Memory B cell (primary cell): ENCODE measurements at places on chromosomes 6 and 20.
A peak's percentile ranks its signal among the peaks of the same experiment; 100 is the strongest.

- H3K36me3 ChIP-seq, result no peaks in the 10 kb centered on the region
- no peak overlapping the region for H3K4me3 ChIP-seq
- no peak overlapping the region for H3K27ac ChIP-seq
- H3K27me3 ChIP-seq, result peaks cover 29% of the 10 kb centered on the region
Measured at GRCh38 chr20:21096321-21097043, 9.7 kb downstream of the LINC00237 start.

GRCh38 chr20:39890697-39891096, 798.3 kb downstream of the MAFB start:
- no peak overlapping the region for H3K4me3 ChIP-seq
- H3K4me1 ChIP-seq, result peaks cover 4% of the 10 kb centered on the region
- H3K27me3 ChIP-seq, result peaks cover 2% of the 10 kb centered on the region
- H3K27ac ChIP-seq, result no peak overlapping the region
- H3K36me3 ChIP-seq, result no peaks in the 10 kb centered on the region

DNA sequence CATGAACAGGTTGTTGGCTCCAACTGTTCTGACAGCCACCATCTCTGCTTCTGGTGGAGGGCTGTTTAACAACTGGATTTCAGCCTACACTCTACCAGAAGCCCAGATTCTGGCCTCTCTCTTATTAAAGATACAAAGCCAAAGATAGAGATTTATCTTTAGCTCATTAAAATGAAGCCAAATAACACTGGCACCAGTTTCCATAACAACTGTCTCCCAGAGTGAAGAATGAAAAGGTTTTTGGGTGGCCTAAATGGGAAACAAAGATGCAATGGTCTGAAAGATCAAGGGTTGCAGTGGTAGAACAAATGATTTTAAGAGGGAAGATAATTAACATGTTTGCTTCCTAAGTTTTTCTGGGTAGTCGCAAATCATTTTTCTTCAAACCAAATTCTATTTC, 3.2 kb upstream of the SMPDL3A start:
- peaks cover 12% of the 10 kb centered on the region for H3K4me1 ChIP-seq
- H3K27me3 ChIP-seq, result peaks cover 5% of the 10 kb centered on the region
- DNase-seq, result no peak
- no peaks in the 10 kb centered on the region for H3K36me3 ChIP-seq
- H3K4me3 ChIP-seq, result no peak overlapping the region

DNA sequence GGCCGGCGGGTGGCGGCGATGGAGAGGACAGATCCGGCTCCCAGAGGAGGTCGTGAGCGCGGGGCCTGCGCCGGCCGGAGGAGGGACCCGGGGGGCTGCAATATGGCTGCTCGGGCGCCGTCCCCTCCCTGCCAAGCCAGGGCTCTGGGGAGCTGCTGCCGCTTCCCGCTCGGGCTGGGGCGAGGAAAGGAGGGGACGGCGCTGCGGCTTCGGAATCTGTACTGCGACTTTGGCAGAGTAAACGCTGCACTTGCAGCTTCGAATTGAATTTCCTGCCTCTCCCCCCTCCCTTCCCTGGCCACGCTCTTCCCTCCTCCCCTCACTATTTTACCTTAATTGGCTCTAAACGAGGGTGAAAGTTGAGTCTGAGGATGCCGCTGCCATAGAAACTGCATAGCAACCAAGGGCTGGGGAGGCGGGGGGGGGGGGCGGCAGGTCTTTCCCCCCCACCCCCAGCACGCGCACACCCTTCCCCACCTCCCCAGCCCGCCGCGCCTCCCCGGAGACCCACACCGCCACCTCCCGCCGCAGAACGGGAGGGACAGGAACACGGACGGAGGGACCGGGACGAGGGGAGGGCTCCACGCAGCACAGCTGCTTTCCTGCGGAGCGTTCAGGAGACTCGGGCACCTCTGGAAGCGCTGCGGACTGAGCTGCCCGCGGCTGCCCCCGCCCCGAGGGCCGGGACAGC, 93.9 kb downstream of the RNASET2 start:
- H3K36me3 ChIP-seq, result peaks cover 6% of the 10 kb centered on the region
- H3K4me3 ChIP-seq, result peak overlapping the region; percentile 89
- H3K4me1 ChIP-seq, result peaks cover 5% of the 10 kb centered on the region
- H3K27ac ChIP-seq, result peak overlapping the region; percentile 69
- DNase-seq, result no peak
- H3K27me3 ChIP-seq, result peaks cover 4% of the 10 kb centered on the region

DNA sequence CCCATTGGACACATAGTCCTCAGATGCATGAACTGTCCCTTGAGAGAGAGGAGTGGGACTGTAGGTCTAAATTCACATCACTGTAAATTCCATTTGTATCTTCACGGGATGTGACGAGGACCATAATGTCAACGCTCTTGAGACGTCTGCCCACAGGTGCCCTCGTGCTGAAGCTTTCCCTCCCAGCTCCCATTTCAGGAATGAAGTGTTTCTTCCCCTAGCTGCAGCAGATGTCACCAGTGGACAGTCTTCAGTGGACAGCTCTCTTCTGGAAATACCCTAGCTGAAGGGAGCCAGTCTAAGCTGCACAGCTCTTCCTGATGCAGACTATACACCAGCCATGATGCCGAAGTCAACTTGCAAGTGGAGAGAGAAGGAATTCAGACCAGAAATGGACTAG, 217.4 kb upstream of the ECI2 start:
- peaks cover 23% of the 10 kb centered on the region for H3K27me3 ChIP-seq
- DNase-seq, result no peak
- no peak overlapping the region for H3K27ac ChIP-seq
- H3K4me1 ChIP-seq, result peaks cover 5% of the 10 kb centered on the region

DNA sequence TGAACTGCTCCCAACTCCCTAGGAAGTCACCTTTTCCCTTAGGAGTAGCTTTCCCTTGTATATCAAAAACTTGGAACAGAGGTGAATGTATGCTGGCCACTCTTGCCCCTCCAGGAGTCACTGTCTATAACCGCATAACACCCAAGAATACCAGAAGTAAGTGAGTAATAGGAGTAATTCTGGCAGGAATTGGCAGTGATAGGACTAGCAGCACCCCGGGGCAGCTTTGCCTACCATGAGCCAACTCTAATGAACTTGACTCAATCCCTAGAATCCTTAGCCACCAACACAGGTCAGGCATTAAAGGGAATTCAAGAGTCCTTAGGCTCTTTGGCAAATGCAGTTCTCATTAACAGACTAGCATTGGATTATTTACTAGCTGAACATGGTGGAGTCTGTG, 28.8 kb upstream of the CD164 start:
- H3K4me1 ChIP-seq, result no peaks in the 10 kb centered on the region
- no peak for DNase-seq
- H3K27me3 ChIP-seq, result peaks cover 7% of the 10 kb centered on the region
- no peak overlapping the region for H3K27ac ChIP-seq

DNA sequence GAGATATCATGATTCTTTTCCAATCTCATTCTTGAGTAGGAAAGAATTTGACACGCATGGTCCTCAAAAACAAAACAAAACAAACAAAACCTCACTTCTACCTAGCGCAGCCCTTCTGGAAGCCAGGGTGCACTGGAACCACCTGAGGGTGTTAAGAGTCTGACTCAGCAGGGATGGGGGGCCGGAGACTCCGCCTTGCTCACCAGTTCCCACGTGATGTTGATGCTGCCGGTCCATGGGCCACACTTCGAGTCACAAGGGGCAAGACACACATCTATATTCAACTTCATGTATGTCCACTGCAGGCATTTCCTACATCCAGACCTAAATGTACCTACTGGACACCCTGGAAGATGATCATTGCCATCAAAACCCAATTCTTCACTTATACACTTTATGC, 30.4 kb downstream of the BFSP1 start:
- no peaks in the 10 kb centered on the region for H3K36me3 ChIP-seq
- no peak overlapping the region for H3K4me3 ChIP-seq
- DNase-seq, result no peak
- H3K27me3 ChIP-seq, result peaks cover 10% of the 10 kb centered on the region

- DNase-seq, result no peak
- peaks cover 9% of the 10 kb centered on the region for H3K27me3 ChIP-seq
- no peaks in the 10 kb centered on the region for H3K36me3 ChIP-seq
- H3K4me3 ChIP-seq, result no peak overlapping the region
- no peak overlapping the region for H3K27ac ChIP-seq
- no peaks in the 10 kb centered on the region for H3K4me1 ChIP-seq
Measured at GRCh38 chr20:2326046-2326445, 30.2 kb downstream of the TGM3 start.

DNA sequence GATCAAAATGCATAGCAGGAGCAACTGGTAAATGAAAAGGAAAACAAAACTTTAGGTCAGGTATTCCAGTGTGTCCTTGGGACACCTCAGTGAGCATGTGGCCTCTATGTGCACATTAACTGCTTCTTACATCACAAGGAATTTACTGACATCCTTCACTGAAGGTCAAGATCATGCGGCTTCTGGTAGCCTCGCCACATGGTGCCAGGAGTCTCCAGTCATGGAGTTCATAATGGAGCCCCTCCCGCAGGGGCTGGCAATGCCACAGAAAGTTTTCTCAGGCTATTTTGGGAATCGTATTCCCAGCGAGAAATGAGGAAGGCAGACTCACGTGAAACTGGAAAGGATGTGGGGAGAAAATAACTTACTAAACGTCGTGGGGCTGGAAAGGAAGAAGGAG, 19.7 kb upstream of the SLC22A3 start:
- H3K4me1 ChIP-seq, result no peaks in the 10 kb centered on the region
- H3K36me3 ChIP-seq, result no peaks in the 10 kb centered on the region
- no peak overlapping the region for H3K27ac ChIP-seq

DNA sequence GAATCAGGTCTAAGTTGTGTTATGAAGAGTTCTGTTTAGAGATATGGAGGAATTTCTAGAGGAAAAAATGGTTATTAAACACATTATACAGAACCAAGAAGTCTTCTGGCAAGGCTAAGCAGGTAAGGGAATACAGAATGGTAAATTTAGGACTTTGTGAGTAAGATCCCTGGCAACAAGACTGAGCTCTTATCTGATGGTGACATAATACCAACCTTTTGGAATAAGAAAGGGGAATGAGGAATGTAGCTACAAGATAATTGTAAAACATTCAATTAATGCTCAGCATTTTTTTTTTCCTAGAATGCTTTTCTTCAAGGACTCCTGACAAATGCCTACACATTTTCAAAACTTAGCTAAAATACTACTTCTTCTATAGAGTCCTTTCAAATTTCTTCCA, 51.8 kb downstream of the CYB5R4 start:
- DNase-seq, result no peak
- no peak overlapping the region for H3K27ac ChIP-seq
- H3K27me3 ChIP-seq, result no peaks in the 10 kb centered on the region
- no peak overlapping the region for H3K4me3 ChIP-seq
